ENCODE measurements at places on chromosomes 7 and 10. TPM values are rescaled to one million over a fixed set of nuclear protein-coding genes. Genes with fewer than 3 reads are reported as not detected.
A peak's percentile ranks its signal among the peaks of the same experiment; 100 is the strongest.

Gene GRM8
- 2.2 TPM for total RNA-seq

DNA sequence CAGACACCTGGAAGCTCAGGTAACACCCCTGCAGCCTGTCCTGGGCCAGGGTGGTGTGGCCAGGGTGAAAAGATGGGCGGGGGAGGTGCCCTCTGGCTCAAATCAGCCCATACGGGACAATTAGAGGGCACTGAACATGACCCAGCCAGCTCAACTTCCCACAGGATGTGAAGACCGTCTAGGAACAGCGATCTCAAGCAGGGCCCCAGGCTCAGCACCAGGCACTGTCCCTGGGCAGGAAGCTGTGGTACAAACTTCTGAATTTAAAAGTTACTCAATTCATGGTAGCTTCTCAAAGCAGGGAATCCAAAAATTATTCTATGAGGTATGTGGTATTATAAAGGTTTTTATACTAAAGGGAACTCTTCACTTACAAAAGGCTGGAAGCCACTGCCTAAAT, 5.1 kb upstream of the GRB10 start:
- DNase-seq: no peak

- no peak for DNase-seq
Measured at GRCh38 chr10:114000457-114001010, 43.1 kb upstream of the ADRB1 start.

- no peak for DNase-seq
Measured at GRCh38 chr7:103691291-103691690, 245.3 kb upstream of the SLC26A5 start.

- DNase-seq: no peak
Measured at GRCh38 chr7:136163340-136163801, 186.2 kb upstream of the MTPN start.

Gene TSPAN33
- total RNA-seq: 6.5 TPM

DNA sequence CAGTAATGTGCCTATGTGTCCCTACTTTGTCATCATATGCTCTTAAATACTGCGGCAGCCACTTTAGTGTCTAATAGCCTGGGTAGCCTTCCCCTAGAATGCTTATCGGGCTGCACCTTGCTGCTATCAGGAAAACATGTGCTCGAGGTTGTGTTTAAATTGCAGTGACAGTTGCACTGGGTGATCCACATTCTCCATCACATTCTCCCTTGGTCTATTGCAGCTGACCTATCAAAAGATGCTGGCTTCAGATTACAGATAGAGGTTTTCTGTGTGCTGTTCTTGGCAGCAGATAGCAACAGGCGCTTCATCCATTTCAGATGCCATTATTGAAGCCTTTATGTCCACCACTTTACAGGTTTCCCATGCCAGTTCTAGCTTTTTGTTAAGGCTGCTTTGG, 130.1 kb upstream of the MDFIC start:
- DNase-seq: peak; percentile 11

- no peak for DNase-seq
Measured at GRCh38 chr7:15848901-15849300, 162.4 kb upstream of the MEOX2 start.

DNA sequence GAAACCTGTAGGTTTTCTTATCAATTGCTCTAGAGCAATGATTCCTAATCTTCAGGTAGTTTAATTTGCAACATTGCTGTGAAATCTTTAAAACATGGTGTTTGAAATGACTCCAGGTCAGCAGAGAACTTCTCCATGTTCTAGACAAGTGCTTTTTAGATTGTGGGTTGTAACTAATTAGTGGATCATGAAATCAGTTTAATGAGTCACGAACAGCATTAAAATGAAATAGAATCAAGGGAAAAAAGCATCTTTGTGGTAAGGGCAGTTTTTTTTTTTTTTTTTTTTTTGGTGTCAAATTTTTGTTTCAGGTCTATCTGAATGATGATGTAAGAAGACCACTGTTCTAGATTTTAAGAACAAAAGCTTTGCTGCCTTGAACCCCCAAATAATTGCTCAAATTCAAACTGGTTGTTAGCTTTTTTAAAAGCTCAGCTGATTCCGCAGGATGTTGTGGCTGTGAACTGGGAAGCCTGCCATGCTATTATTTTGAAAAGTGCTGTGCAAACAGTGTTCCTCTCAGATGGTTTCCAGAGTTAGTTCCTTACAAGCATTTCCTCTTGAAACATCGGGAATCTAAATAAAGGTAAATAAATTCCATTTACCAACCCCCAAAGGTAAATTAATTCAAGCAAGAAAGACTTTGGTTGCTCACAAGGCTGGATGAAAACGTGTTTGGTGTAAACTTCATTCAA, 13.1 kb upstream of the PDK4 start:
- DNase-seq: peak; percentile 22

GRCh38 chr10:86508217-86508616, 13.4 kb downstream of the WAPL start:
- no peak for DNase-seq

- DNase-seq: no peak
Measured at GRCh38 chr10:50271564-50272250, 20.4 kb upstream of the ASAH2 start.

GRCh38 chr7:13321316-13321715, 633.9 kb downstream of the ARL4A start:
- no peak for DNase-seq

DNA sequence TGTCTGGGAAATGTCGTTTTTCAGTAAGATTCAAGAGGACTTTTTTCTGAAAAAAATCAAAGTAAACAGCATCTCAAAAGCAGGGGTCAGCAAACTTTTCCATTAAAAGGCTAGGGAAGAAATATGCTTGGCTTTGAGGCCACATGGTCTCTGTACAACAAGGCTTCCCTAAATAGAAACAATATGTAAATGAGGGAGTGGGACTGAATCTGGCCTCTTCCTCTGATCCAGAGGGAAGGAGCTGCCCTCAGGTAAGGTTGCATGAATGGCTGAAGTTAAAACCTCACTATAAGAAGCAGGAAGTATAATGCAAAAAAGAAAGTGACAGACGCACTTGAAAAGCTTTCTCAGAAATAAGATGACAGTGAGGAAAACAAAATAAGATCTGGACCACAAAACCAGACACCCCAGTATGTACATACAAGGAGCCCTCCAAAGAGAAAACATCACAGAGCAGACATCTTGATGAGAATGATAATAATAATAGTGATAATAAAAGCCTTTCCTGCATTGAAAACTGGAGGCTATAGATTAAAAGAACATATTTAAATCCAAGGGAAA, 115.2 kb downstream of the PLXNA4 start:
- DNase-seq: no peak

DNA sequence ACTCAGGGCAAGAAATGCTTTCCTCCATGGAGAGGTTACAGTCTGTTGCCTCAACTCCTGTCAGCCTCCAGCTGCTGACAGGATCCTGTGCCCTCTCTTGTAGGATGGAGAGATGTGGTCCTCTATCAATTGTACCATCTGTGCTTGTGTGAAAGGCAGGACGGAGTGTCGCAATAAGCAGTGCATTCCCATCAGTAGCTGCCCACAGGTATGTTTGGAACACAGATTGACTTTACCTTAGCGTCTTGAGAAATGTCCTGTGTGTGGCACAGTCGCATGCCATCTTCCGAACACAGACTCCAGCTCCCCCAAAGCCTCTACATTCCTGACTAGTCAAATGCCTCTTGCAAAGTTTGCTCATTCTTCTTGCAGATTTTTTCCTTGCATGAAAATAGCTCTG, 152.6 kb downstream of the BMPER start:
- no peak for DNase-seq

DNA sequence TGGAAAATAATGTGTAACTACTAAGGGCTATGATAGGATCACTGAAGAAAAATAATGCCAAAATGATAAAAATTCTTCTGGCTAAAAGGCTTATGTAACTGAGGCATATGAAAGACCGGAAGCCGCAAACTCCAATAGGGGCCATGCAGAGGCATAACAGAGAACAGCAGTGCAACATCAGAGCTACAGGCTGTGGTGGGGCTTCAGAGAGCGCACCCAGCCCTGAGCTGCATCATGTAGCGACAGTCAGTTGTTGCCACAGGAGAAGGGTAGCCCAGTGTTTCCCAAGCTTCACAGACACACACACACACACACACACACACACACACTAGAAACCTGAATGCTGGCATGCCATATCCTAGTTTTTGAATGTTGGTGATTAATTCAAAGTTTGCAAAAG, 9.3 kb downstream of the LLCFC1 start:
- DNase-seq: no peak

Gene HOXA11
- total RNA-seq: not detected

Gene NODAL
- total RNA-seq: 0.43 TPM

Gene IFIT1B
- total RNA-seq: not detected

Gene CYP3A7
- not detected for total RNA-seq

- DNase-seq: no peak
Measured at GRCh38 chr10:77969114-77969513, 42.6 kb upstream of the DLG5 start.

Gene ABCC2
- 0.31 TPM for total RNA-seq

DNA sequence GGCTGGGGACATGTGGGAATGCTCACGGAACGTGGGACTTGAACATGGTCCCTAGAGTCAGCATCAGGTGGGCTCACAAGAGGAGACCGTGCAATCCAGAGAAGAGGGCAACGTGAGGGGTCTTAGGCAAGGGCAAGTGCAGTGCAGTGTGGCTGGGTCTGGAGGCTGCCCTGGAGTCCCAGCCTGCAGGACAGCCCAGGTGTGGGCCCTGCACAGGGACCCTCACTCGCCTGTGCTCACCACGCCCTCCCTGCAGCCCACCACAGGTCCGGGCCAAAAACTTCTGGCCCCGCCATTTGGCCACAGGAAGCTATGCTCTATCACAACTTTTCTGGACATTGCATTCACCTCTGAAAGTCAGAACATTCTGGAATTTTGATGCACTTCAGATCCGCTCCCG, 133.5 kb downstream of the PAXIP1 start:
- no peak for DNase-seq

DNA sequence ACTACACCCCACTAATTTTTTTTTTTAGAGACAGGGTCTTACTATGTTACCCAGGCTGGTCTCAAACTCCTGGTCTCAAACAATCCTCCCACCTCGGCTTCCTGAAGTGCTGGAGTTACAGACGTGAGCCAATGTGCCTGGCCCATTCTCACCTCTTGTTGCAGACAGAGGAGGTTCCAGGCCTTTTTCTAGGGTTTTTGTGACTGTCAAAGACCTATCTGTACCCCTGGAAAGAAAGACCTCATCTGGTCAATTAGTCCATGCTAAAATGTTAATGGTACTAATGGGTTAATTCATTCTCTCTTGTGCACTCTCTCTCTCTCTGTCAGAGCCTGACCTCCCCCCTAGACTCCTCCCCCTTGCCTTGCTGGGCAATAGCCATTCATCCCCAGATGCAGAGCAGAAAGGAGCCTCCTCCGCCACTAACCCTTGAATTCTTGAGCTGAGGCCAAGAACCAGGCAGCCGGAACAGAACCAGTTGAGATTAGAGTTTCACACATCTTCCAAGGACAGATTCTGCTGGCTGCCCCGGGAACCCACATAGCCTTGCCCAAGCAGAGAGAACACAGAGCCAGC, 209.7 kb downstream of the SKIDA1 start:
- DNase-seq: peak; percentile 90

DNA sequence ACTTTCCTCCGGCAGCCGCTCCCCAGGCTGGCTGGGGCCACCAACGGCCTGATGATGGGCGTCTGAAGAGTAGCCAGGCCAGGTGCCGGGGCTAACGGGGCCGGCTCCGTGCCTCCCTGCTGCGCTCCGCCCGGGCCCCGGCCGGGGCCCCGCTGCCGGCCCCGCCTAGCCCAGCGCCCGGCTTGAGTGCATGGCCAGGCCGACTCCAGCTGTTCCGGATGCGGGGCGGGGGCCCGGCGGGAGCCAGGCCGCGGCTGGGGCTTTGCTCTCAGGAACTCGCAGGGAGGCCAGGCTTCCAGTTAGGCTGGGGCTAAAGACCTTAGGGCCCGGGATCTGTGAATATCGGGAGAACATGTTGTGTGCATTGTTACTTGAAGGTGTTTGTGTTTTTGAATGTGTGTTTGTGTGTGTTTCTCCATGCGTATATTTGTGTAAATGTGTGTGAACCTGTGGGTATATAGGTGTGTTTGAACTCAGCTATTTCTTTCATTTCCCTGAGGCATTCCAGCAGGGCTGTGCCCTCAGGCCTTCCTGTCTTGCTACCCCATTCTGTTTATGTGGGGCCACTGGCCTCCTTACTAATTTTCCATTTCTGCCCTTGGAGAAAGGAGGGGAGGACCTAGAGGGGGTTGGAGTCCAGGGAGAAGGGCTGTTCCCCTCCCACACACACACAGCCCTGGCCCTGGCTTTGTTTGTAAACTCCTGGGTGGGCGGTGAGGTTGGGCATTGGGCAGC, 1.1 kb upstream of the LBX1 start:
- DNase-seq: no peak

Gene OR6B1
- not detected for total RNA-seq

- no peak for DNase-seq
Measured at GRCh38 chr7:137987968-137988367, 13.9 kb downstream of the CREB3L2 start.

Gene CTTNBP2
- 4.9 TPM for total RNA-seq

GRCh38 chr10:119919271-119919670, 26.7 kb downstream of the SEC23IP start:
- DNase-seq: no peak

Data from astrocyte (in vitro differentiated cells and primary cell).